ENCODE measurements at places on chromosomes 5 and 9. TPM values are rescaled to one million over a fixed set of nuclear protein-coding genes. Genes with fewer than 3 reads are reported as not detected.

FAT2 gene
- not detected for total RNA-seq

FSTL4 gene
- not detected for total RNA-seq

- peak; percentile 44 for DNase-seq
These were observed 668 bp downstream of the ETF1 start for GRCh38 chr5:138542180-138542955.

GRCh38 chr9:108161503-108161902 is 671.9 kb upstream of the KLF4 start:
- DNase-seq, result no peak

- DNase-seq, result no peak
These were observed 155.2 kb downstream of the TMEM161B start for GRCh38 chr5:88113429-88113828.
